Stimulated activated CD8-positive, alpha-beta memory T cell treated with anti-CD3 and anti-CD28 coated beads, Interleukin-4, amount 100 ng/mL, for 48 hours (primary cell): ENCODE measurements at places on chromosomes 11 and 22.
A peak's percentile ranks its signal among the peaks of the same experiment; 100 is the strongest.

GRCh38 chr11:45543808-45544422, 121.5 kb downstream of the CHST1 start:
- DNase-seq, result peak; percentile 34

GRCh38 chr11:14327116-14327515, 31.9 kb downstream of the RRAS2 start:
- DNase-seq, result no peak

DNA sequence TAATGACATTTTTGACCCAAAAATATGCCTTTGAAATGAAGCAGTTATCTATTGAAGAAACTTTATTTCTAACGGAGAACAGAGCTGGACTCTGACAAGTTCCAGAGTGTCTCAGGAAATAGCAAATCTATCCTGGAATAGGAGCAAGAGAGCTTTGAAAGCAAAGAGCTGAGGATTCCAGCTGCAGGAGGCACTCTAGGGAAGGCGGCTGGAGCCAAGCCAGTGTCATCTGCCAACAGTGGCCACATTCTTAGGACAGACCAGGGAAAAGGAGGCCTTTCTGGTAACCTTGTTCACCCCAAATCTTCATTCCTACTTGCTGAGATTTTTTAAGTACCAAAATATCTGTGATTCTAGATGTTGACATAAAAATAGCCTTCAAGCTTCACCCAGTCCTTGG, 493.5 kb upstream of the B3GAT1 start:
- DNase-seq, result no peak

- DNase-seq, result no peak
These were observed 25.3 kb downstream of the ANO1 start for GRCh38 chr11:70103256-70103975.

DNA sequence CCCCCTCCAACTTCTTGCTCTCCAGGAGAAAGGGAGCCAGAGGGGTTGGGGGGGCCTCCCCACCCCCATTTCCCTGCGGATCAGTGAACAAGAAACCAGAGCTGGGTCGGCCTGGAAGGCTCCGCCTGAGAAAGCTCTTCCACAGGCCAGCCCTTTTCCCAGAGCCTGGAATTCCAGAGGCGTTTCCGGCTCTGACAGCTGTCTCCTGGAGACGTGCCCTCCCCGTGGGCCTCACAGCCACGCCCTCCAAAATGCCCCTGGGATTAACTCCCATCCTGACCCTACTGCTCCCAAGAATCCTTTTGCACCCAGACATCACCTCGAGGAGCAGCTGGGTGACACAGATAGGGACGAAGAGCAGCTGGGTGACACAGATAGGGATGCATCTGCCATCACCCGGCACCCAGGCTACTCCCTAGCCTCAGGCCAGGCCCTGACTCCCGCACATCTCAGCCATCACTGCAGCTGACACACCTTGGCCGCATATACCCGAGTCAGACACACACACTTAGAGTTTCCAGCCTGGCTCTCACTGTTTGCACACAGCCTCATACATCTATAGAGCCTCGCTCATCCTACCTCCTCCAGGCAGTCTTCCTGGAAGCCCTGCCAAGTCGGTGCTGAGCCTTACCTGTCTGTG, 7.6 kb upstream of the CDC42EP1 start:
- no peak for DNase-seq

GRCh38 chr11:486189-486588, 20.9 kb downstream of the RNH1 start:
- no peak for DNase-seq

- DNase-seq, result no peak
These were observed 8.5 kb downstream of the BIK start for GRCh38 chr22:43118953-43119458.

GRCh38 chr11:41866525-41866924, 407.1 kb upstream of the LRRC4C start:
- no peak for DNase-seq

DNA sequence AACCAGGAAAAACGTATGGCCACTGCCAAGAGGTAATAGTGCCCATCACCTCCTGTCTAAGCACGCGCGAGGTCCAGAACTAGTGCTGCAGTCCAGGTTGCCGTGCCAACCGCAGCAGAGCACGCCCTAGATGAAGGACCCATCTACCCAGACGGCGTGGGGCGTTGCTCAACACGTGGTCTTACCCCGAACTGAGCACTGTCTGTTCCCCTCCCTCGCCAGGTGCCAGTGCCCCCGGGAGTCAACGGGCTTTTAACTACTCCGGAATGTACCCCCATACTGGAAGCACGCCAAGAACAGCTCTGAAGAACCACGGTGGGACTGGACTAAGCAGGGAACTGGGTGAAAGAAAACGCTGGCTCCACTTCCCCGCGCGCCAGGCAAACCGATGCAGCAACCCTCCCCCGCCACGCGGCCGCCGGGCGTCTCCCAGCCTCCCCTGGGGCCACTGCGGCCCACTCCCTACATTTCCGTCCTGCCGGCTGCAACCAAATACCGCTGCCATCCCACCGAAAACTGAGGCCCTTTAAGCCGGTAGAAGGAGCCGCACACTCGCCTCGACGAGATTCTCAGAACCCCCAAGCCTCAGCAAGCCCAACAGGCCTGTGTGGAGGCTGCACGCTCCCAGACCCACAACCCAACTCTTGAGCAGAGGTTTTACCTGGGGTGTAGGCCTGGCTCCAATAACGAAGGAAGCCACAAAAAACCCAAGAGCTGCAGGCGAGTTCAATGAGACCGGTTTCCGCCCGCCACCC, at the start of gene HSPA8:
Gene HSPA8, minus strand, starts transcription at position 734 of the 755 bp plus-strand sequence. CDS start 812 bp downstream, outside the sequence.
- DNase-seq, result peak; percentile 79

GRCh38 chr22:25582946-25583345, 18.5 kb downstream of the GRK3 start:
- no peak for DNase-seq

DNA sequence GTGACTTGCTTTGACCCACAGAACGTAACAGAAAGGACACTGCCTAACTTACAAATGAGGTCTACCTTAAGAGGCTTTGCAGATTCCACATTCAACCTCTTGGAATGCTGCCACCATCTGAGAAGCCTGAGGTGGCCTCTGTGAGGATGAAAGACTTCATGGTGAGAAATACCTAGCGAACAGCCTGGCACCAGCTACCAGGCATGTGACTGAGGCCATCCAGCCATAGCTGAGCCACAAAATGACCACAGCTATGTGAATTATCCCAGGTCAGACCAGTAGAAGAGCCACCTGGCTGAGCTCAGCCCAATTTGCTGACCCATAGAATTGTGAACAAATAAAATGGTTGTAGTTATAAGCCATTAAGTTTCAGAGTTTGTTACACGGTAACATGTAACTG, 37.5 kb downstream of the PPARA start:
- DNase-seq, result no peak

GRCh38 chr11:16793511-16793910, 55.1 kb downstream of the C11orf58 start:
- no peak for DNase-seq

DNA sequence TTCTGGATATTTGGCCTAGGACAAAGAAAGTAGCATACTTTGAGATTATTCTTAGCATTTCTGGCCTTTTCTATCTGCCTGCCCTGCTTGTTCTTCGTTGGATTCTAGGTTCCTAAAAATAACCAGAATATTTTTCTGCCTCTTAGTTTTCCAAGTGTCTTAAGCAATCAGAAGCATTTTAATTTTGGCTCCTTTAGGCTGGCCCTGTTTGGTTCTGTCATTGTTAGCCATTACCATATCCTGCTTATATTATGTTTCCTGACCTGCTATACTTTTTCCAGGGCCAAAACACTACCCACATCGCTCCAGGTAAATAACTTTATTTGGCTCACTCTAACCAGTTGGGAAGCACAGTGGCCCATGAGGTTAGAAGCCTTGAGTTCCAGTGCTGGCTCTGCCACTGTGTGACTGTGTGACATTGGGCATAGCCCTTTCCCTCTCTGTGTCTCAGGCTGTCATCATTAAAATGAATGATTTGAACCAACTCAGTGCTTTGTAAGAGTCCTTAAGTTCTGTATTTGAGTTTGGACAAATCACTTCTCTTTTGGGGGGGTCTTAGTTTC, 91.1 kb downstream of the STIM1 start:
- DNase-seq, result no peak

GRCh38 chr11:58866788-58867187, 22.3 kb upstream of the GLYATL2 start:
- no peak for DNase-seq

DNA sequence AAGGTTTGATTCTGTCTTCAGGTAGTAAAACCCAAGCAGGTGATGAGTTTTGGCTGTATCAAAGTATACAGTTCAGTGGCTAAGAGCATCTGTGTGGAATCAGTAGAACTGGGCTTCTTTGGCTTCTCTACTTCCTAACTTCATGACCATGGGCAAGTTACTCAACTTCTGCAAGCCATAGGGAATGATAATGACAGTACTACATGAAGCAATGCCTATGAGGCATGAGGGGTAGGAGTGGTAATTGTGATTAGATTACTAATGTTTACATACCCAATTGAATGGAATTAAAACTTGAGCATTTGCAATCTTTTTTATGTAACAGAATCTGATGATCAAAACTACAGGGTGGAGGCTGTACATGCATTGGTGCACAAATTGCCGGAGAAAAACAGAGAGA, 164.3 kb downstream of the PGR start:
- DNase-seq, result no peak

DNA sequence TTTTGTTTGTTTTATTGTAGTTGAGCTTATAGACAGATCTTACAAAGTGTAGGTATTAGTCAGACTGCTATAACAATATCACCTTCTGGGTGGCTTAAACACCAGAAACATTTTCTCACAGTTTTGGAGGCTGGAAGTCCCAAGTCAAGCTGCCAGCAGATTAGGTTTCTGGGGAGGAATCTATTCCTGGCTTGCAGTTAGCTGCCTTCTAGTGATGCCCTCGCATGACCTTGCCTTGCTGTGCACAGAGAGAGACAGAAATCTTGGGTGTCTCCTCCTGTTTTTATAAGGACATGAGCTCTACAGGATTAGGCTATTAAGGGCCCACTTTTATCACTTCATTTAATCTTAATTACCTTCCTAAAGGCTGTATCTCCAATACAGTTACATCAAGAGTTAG, 1635.2 kb downstream of the FAM181B start:
- DNase-seq, result no peak

- no peak for DNase-seq
These were observed 122.0 kb upstream of the ZC3H12C start for GRCh38 chr11:109971184-109971523.

DNA sequence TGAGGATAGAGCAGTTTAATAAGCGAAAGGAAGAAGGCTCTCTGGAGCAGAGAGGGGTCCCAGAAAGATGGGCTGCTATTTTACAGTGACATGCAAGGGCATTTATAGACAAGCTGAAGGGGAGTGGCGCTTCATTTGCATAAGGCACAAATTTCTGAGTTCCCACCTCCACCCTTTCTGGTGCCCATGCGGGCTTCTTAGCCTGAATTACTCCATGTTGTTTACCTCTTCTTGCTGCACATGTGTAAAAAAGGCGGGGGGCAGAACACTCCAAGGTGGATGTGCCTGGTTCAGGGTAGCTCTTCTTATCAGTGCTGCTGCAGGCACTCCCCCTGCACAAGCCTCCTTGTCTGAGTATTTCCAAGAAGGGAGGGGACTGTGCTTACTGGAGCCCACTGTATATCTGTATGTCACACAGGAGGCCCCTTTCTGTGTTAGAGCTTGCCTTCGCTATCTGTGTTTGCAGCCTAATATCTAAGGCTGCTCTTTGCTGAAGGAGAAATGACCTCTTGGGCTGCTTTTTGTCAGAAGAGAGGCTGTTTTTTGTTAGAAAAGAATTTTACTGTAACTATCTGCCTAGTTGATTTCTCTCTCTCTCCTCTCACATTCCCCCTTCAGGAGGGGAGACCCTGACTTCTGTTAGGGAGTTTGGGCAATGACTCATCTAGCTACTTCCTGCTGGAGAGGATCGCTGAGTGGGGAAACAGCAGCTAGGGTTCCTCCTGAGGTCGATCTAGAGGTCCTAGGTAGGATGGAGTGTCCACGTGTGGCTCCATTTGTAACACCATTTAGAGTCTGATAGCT, 1057.0 kb upstream of the CNTN5 start:
- DNase-seq, result no peak

DNA sequence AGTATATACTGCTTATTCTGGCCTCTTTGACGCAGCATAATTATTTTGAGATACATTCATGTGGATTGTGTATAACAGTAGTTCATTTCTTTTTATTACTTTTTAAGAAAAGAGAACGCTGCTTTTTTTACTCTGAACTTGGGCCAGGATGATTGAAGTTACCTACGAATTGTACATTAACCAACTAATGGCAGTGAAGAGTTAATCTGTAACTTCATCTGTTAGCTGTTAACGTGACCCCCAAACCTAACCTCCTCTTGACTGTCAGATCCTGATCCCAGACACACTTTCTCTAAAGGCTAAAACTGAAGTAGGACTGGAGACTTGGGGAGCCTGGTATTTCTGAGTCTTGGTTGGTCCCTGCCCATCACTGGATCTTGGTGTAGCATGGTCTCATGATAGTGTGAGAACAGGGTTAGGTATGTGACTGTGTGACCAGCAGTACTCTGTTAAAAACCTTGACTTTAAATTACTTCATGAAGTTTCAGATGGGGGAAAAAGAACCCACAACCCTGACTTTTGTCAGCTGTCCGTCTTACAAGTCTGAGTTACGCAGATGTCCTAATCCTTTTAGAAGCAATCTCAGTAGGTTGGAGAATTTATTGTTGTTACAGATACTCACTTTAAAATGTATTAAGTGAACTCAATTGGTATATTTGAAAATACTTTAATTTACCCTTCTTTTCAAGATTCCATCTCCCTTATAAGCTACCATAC, 39.4 kb downstream of the C22orf31 start:
- no peak for DNase-seq

- no peak for DNase-seq
These were observed 7.5 kb downstream of the TRIM29 start for GRCh38 chr11:120130176-120130980.

DNA sequence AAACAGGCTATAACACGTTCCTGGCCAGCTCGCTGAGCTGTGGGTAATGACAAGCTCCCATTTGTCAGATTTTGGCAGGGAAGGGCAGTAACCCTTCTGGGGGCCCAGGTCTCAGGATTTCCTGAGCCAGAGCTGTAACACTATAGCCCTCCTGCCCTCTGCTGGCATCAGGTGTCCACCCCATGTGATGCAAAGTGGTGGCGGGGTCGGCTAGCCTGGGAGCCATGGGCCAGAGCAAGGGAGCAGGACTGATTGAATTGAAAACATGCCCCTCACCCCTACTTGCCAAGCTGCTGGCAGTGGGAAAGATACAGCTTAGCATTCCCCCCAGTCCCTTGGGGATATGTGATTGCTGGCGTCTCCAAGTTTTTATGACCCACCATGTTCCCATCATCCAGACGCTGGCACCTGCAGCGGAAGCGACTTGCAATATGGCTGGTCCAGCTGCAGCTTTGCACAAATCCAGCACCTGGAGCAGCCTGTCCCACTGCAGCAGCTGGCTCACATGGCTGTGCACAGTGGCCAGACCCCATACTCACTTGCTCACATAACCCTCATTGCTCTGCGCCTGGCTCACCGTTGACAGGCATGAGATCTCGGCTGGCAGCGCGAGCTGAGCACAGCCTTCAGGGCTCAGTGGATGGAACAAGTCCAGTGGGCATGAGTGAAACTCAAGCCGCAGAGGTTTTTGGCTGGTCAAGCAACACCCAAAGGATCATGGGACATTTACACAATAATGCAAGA, 1147.8 kb downstream of the JRKL start:
- no peak for DNase-seq

- DNase-seq, result no peak
These were observed 5.9 kb downstream of the OR5B21 start for GRCh38 chr11:58502004-58502403.
